Mammary epithelial cell (primary cell): ENCODE measurements at places on chromosomes 4 and X. TPM values are rescaled to one million over a fixed set of nuclear protein-coding genes. Genes with fewer than 3 reads are reported as not detected.

GRCh38 chr4:25786497-25787065, 76.2 kb downstream of the SEL1L3 start:
- no peak for DNase-seq

DNA sequence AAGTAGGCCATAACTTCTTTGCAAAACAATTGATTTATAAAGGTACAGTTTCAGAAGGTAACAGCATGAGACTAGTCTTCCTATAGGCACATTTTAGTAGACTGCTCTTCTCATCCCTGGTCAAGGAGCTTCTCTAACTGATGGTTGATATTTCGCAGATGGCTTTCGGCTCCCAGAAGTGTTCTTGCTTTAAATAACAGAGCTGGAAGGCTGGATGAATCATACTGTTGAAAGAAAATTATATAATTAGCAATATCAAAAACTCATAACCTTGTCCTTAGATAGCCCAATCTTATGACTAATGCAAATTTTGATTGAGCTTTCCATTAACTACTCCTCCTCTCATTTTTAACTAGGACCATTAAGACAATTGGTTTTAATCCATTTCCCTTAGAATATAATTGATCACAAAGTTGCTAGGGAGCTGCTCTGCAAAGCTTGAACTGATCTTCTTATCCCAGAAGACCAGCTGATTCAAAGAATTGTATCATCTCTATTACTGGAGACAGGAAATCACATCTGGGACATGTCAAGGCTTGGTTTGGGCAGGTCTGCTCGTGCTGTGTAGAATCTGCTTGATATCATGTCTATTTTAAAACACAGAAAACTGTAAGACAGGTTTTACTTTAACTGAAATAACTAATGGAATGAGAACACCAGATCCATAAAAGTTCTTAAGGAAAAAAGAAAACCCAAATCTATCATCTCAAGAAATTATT, 38.6 kb downstream of the CENPU start:
- peak; percentile 75 for DNase-seq

GRCh38 chrX:37779857-37780256, at the start of gene CYBB:
Gene CYBB, plus strand, starts transcription at chrX:37780059. Its CDS starts 19 bp downstream, at chrX:37780078.
- DNase-seq, result no peak

GRCh38 chrX:47174846-47175587, 18.6 kb upstream of the UBA1 start:
- no peak for DNase-seq

- DNase-seq, result no peak
Observed at GRCh38 chr4:75179510-75179909, 246.6 kb downstream of the PARM1 start.

DNA sequence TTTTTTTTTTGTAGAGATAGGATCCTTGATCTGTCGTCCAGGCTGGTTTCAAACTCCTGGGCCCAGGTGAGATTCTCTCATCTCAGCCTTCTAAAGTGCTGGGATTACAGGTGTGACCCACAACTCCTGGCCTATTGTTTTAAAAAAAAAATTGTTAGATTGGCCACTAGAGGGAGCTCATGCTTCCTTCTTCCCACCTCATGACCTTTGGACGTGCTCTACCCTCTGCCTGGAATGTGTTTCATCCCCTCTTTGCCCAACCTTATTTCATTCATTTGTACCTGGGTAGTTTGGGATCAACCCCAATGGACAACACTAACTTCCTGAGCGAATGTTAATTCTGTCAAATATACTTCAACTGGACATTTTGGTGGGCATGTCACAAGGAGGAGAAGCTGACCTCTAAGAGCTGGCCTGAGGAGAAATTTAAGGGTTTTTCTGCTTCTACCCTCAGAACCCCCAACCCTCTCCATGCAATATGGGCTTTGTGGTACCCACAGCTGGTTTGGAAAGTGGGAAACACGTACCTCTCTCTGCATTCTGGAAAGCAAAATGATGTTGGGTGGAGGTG, 6.4 kb downstream of the PPEF2 start:
- peak; percentile 11 for DNase-seq

GRCh38 chrX:36414056-36414455, 494.5 kb downstream of the CFAP47 start:
- no peak for DNase-seq

GRCh38 chr4:108080747-108081146, 88.0 kb downstream of the LEF1 start:
- no peak for DNase-seq

- no peak for DNase-seq
Observed at GRCh38 chr4:102531462-102531861, 30.3 kb downstream of the NFKB1 start.

GRCh38 chrX:14591976-14592375, 62.6 kb downstream of the GLRA2 start:
- DNase-seq, result no peak

- DNase-seq, result no peak
Observed at GRCh38 chrX:100871594-100872560, 2.3 kb downstream of the NOX1 start.

DNA sequence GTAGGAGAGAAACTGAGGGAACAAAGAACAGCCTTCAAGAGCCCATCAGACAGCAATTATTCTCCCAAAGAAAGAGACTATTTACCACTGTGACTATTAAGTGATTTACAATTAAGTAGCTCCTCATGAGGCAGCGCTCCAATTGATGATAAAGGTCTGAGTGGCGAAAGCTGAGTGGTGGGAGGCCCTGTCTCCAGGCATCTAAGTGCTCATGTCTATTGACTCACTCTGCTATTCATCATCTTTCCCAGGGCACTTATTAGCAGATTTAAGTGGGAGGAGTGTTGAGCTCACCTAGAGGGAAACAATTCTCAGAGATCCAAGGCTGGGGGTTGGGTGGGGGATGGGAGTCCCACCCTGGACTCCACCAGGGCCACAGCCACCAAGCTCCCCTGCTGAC, 23.3 kb downstream of the AMER1 start:
- no peak for DNase-seq

- DNase-seq, result no peak
Observed at GRCh38 chrX:77422891-77423648, 24.1 kb upstream of the FGF16 start.

DNA sequence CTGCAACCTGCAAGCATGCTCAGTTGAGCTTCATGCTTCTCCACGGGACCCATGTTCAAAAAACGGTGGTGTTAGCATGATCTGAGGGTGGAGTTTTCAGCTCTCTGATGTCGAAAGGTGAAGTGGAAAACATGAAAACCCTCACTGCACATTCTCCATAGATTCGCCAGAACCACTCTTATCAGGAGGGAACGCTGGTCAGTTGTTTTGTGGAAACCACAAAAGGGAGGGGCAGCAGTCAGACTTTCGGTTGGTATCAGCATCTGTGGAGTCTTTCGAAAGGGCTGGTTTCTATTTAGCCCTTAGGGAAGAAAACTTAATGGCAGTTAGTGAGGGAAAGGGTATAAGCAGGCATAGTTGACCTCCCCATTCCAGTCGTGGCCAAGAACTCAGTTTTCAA, 12.6 kb downstream of the PPA2 start:
- DNase-seq, result peak; percentile 61

- DNase-seq, result no peak
Observed at GRCh38 chrX:34197946-34198345, 65.8 kb upstream of the FAM47A start.

- DNase-seq, result no peak
Observed at GRCh38 chr4:134544303-134544770, 342.7 kb upstream of the PABPC4L start.

- no peak for DNase-seq
Observed at GRCh38 chrX:64093761-64094160, 111.7 kb downstream of the AMER1 start.

- no peak for DNase-seq
Observed at GRCh38 chr4:10998846-10999245, 314.3 kb upstream of the CLNK start.

DNA sequence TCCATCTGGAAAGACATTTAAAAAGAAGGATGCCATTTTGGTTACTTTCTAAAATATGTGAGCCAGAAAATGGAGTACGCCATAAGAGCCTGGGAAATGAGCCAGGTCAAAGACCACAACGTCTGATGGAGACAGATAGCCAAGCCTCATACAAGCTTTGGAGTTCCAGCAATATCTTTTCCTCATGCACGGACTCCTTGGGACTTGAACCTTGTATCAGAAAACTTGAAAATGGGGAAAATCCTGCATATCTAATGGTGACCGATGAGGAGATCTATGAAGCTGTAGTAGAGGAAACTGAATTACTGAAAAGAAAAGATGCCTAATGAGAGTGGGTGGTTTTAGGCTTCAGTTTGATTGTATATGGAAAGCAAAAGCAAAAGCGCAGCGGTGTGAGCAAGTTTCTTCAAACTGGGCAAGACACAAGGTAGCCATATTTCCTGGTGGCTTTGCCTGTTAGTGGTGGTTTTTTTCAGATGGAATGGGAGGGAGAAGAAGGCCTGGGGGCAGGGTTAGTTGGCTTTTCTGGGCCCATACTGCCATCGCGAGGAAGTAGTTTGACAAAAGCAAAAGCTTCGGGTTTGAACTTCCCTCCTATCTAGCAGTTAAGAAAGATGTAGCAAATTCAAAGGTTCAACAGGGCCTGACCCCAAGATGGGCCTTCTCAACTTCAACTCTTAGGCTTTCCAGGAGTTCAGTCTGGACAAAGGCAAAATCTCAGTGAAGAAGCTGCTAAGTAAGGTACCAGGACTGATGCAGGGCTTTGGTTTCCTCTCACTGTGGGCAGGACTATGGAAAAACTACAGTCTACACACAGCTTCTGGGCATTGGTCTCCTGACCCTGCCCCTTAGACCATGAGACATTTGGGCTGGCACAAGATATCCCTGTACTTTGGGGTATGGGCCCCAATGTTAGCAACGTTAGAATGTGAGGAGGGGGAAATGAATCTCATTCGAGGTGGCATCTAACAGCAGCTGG, 210.0 kb upstream of the STK26 start:
- DNase-seq, result peak; percentile 79

GRCh38 chr4:110087070-110087708, 111.2 kb downstream of the ELOVL6 start:
- peak; percentile 77 for DNase-seq

- DNase-seq, result no peak
Observed at GRCh38 chr4:143383005-143383574, 46.4 kb downstream of the GAB1 start.

DNA sequence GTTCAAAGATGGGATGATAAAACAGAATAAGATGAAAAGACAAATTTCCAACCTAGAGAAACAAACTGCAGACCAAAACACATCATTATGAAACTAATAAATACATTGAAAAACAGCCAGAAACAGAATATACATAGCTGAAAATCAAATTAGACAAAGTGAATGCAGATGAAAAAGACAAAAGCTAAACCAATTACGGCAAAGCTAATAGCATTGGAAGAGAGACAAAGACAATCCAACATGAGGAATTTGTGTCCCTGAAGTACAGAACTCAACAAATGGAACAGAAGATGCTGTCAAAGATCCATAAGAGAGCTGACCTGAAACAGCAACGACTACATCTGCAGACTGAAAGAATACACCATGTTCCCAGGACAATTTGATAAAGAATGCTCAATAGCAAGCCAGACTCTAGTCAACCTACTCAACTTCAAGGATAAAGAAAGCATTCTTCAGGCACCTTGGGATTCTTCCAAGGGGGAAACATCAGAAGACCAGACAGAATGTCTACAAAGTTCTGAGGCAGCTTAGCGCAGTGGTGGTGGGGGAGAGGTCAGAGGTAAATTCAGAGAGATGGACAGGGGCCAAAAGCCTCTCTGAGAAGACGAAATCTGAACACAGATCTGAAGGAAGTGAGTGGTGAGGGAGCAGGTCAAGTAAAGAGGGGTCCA, 27.4 kb upstream of the IRAK1 start:
- DNase-seq, result no peak

- peak; percentile 66 for DNase-seq
Observed at GRCh38 chr4:1683261-1683735, 815 bp downstream of the FAM53A start.

DNA sequence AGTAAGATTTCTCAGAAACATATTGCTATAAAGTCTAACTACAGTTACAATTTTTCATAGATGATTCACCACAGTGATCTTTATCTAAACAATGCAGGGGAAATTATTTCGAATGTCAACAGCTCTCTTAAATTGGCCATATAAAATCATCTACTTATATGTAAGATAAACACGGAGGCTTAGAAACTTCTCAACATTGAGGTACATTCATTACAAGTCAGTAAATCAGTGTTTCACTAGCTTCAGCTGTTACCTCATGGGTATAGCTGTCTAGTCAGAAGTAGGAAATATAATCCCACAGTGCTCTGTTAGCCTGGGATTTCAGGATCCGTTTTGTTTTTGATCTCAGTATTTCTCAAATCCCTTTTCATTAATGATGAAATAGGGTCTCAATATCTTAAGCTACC, 43.2 kb downstream of the PCDH7 start:
- DNase-seq, result no peak

DNA sequence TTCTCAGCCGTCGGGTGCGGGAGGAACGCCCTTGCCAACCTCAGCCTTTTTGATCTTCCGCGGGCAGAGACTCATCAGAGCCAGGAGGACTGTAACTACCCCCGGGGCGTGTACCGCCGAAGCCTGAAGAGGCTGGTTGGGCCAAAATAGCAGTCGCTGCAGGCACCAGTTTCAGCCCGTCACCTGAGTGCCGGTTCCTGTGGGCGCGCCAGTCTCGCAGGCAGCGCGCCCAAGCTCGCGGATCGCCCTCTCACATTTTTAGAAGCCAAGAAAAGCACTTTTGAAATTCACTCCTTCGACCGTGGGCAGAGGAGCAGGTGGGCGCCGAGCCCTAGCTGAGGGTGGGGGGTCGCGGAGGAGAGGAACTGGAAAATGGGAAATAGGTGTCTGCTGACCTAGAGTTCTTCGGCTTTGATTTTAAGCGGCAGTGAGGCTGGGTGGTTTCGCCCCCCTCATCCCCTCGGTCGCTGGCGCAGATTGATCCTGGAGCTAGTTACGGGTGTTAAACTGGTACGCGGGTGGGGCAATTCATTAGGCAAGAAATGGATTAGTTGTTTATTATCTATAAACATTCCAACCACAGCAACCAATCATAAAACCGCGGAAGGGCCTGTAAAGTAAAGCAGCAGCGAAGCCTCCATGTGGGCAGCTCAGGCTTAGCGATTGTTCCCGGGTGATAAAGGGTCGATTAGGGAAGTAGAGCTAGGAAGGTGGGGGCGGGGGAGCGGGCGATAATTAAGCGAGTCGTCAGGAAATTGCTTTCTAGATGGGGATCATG, 69.2 kb downstream of the FBXO8 start:
- no peak for DNase-seq

GRCh38 chr4:161167539-161167938, 996.3 kb downstream of the FSTL5 start:
- no peak for DNase-seq

GRCh38 chr4:83174844-83175414, 60.4 kb upstream of the PLAC8 start:
- DNase-seq, result no peak

GRCh38 chrX:25017667-25018247, 2.0 kb upstream of the ARX start:
- no peak for DNase-seq

JCHAIN gene
- 0.33 TPM for total RNA-seq

DKK2 gene
- 0.17 TPM for total RNA-seq

ZDHHC9 gene
- 34.4 and 37.2 TPM in 2 replicates for total RNA-seq

SPACA5 gene
- not detected for total RNA-seq

AFM gene
- total RNA-seq, result not detected

FRMPD3 gene
- not detected in 2 replicates for total RNA-seq

IL1RAPL2 gene
- 0.50 TPM for total RNA-seq

DGKK gene
- total RNA-seq, result not detected in 2 replicates

MEPE gene
- not detected in 2 replicates for total RNA-seq

FRMD7 gene
- not detected in 2 replicates for total RNA-seq
